Mesenchymal stem cell (in vitro differentiated cells and primary cell): ENCODE measurements at places on chromosomes 12 and 14.

- peak; percentile 4 for DNase-seq
- peaks cover 14% of the 10 kb centered on the region for H3K27me3 ChIP-seq
- H3K36me3 ChIP-seq: no peaks in the 10 kb centered on the region
- no peak overlapping the region for H3K4me3 ChIP-seq
- H3K27ac ChIP-seq: no peak overlapping the region
These were observed 48.1 kb upstream of the BICDL1 start for GRCh38 chr12:119940897-119941296.

GRCh38 chr12:20883288-20883687 is 72.8 kb downstream of the SLCO1B3 start:
- no peak overlapping the region for H3K27ac ChIP-seq
- no peaks in the 10 kb centered on the region for H3K36me3 ChIP-seq
- no peaks in the 10 kb centered on the region for H3K4me1 ChIP-seq
- no peaks in the 10 kb centered on the region for H3K27me3 ChIP-seq

- H3K4me3 ChIP-seq: no peak overlapping the region
- DNase-seq: no peak
- peaks cover 7% of the 10 kb centered on the region for H3K4me1 ChIP-seq
- H3K27ac ChIP-seq: no peak overlapping the region
- H3K27me3 ChIP-seq: no peaks in the 10 kb centered on the region
These were observed 74.2 kb downstream of the IFT81 start for GRCh38 chr12:110198386-110198785.

DNA sequence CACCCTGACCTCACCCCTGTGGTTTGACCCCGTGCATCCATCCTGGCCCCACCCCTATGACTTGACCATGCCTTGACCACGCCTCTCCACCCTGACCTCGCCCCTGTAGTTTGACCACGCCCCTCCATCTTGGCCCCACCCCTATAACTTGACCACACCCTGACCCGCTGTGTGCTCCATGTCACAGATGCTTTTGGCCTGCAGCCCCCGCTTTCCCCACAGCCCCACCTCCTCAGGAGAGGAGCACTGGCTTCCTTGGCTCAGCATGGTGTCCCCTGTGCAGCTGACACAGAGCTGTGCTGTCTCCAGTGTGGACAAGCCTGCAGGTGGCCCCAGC is 269.9 kb upstream of the SFSWAP start:
- H3K36me3 ChIP-seq: no peaks in the 10 kb centered on the region
- no peak overlapping the region for H3K27ac ChIP-seq
- no peaks in the 10 kb centered on the region for H3K4me1 ChIP-seq
- H3K4me3 ChIP-seq: no peak overlapping the region

- H3K4me1 ChIP-seq: peaks cover 8% of the 10 kb centered on the region
- no peak overlapping the region for H3K4me3 ChIP-seq
- H3K27me3 ChIP-seq: no peaks in the 10 kb centered on the region
- DNase-seq: peak; percentile 70
These were observed 12.2 kb downstream of the CAPZA3 start for GRCh38 chr12:18750085-18750484.

DNA sequence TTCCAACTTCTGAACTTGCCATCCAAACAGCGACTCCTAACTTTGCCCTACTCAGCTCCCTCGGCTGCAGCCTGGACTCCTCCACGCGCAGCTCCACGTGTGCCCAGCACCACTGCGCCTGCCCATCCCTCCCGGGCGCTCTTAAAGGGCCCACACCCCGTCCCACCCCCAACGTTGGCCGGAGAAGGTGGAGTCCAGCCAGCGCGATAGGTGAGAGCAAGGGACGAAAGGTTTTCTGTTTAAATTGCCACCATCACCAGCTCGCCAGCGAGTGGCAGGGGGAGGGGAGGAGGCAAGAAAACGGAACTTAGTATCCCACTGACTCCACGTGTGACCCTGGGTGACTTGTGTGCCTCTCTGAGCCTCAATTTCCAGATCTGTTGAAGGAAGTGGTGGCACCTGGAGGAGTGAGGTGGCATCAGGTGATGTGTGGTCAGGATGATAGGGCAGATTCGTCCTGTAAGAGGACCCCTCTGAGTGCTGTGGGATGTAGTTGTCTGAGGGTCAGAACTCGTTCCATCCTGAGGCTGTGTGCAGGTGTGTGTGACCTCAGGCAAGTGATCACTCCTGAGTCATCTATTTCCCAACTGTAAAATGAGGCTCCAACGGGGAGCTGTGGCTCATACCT is 59.7 kb downstream of the TRPV4 start:
- H3K4me1 ChIP-seq: no peaks in the 10 kb centered on the region
- DNase-seq: no peak

DNA sequence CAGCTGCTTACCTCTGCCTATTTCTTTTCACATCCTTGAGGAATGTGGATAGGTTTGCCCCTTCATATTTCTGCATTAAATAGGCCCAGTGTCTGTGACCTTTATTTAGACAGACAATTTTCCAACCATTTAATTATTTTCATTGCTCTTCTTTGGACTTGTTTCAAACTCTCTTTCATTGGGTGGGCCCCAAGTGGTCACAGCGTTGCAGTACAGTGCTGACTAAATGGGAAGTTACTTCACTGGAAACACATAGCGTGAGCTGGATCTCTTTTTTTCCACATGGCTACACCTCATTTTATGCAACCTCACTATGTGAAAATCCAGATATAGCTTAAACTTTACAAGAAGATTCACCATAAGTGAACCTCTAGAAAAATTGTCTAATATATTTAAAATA is 438.9 kb downstream of the ADAMTS20 start:
- H3K36me3 ChIP-seq: no peaks in the 10 kb centered on the region
- no peaks in the 10 kb centered on the region for H3K4me1 ChIP-seq
- H3K4me3 ChIP-seq: no peak overlapping the region
- peak; percentile 24 for DNase-seq
- no peak overlapping the region for H3K27ac ChIP-seq
- H3K27me3 ChIP-seq: no peaks in the 10 kb centered on the region

DNA sequence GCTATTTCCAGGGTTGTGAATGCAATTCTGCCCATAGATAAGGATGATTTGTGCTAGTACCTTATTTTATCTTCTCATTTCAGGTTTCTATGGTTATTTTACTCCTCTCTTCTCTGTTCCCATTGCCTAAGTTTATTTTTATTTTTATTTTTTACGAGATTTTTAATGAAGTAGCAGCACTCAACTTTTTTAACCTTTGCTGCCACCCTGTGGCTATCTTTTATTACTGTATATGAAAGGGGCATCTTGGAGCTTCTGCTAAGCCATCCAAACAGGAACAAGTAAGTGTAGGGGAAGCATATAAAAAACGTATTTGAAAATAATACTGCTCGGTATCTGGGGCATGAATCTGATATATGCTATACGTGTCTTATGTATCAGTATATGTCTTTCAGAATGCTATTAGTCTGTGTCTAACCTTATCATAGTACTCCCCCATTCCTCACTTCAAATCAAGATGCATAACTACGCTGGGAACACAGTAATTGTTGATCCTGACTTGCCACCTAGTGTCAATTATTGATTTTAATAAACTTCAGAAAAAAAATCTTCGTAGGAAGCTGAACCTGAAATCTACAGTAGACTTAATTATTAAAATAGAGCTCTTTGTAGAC is 60.3 kb downstream of the KLRG1 start:
- peak; percentile 61 for DNase-seq
- peaks cover 27% of the 10 kb centered on the region for H3K27me3 ChIP-seq
- H3K27ac ChIP-seq: no peak overlapping the region

DNA sequence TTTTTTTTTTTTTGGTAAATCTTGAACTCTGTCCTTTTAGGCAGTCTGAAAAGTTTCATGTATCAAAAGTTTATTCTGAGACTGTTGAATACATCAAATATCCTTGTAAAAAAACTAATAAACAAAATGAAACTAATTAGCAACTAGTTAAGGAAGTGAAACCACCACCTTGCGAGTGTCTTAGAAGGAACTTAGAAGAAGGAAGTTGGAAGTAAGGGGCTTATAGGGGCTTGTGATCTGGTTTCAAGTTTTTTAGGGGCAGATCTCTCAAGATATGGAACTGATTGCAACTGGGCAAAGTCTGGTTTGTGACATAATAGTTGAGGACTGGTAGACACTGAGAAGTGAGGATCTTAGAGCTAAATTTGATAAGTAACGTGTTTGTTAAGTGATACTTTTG is 748.8 kb downstream of the C12orf50 start:
- no peaks in the 10 kb centered on the region for H3K27me3 ChIP-seq
- no peak overlapping the region for H3K4me3 ChIP-seq
- H3K27ac ChIP-seq: no peak overlapping the region
- H3K4me1 ChIP-seq: no peaks in the 10 kb centered on the region
- H3K36me3 ChIP-seq: no peaks in the 10 kb centered on the region

GRCh38 chr12:115450710-115451109 is 766.7 kb upstream of the TBX3 start:
- H3K27me3 ChIP-seq: peaks cover 25% of the 10 kb centered on the region
- no peak overlapping the region for H3K27ac ChIP-seq
- H3K4me3 ChIP-seq: no peak overlapping the region

- peak overlapping the region; percentile 62 for H3K27ac ChIP-seq
- H3K27me3 ChIP-seq: no peaks in the 10 kb centered on the region
- peaks cover 6% of the 10 kb centered on the region for H3K36me3 ChIP-seq
These were observed 18.5 kb downstream of the NCOR2 start for GRCh38 chr12:124548854-124549378.

DNA sequence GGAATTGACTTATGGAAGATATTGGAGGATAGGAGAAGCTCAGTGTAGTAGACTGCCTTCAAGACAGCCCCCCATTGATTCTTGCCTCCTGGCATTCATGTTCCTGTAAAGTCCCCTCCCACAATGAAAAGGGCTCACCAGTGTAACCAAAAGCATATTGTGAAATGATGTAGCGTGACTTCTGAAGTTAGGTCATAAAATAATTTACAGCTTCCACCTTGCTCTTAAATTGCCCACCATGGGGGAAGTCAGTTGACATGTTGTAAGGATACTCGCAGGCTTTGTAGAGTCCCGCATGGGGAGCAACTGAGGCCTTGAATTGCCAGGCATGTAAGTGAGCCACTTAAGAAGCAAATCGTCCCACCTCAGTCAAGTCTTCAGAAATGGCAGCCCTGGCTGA is 25.1 kb downstream of the GTSF1 start:
- H3K27me3 ChIP-seq: peaks cover 2% of the 10 kb centered on the region
- H3K36me3 ChIP-seq: no peaks in the 10 kb centered on the region
- DNase-seq: no peak
- H3K4me3 ChIP-seq: no peak overlapping the region

DNA sequence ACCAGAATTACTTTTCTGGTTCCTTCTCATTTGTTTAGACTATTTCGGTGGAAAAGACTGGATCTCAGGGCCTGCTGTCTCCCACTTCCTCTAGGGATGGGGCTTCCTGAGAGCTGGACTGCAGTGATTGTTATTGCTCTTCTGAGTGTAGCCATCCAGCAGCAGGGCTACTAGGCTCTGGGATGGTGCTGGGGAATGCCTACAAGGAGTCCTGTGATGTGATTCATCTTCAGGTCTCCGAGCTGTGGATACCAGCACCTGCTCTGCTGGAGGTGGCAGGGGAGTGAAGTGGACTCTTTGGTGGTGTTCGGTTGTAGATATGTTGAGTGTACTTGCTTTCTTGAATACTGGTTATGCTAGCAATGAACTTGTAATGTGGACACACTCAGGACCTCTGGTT is 42.7 kb downstream of the AEBP2 start:
- no peak overlapping the region for H3K4me3 ChIP-seq
- no peak overlapping the region for H3K27ac ChIP-seq
- H3K4me1 ChIP-seq: peaks cover 8% of the 10 kb centered on the region

GRCh38 chr12:104057771-104058197 is 6.5 kb upstream of the HCFC2 start:
- H3K4me3 ChIP-seq: no peak overlapping the region
- peak; percentile 46 for DNase-seq
- no peaks in the 10 kb centered on the region for H3K36me3 ChIP-seq
- no peaks in the 10 kb centered on the region for H3K4me1 ChIP-seq

DNA sequence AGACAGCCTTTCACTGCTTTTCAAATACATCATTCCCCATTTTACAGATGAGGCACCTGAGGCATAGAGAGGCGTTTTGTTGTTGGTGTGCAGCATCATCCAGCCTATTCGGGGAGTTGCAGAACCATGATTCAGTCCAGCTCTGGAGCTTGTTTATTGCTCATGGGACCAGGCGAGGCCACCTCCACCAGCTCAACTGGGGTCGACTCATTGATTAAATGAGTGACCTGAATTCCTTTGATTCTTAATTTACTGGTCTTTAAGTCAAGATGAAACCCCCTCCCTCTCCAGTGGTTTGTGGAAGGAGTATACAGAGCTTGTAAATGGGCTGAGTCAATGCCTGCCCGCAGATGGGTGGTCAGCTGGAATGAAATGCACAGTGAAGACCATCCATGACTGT is 161.9 kb downstream of the CHST11 start:
- DNase-seq: no peak
- peaks cover 5% of the 10 kb centered on the region for H3K4me1 ChIP-seq
- no peak overlapping the region for H3K4me3 ChIP-seq
- H3K27me3 ChIP-seq: no peaks in the 10 kb centered on the region
- H3K27ac ChIP-seq: no peak overlapping the region

DNA sequence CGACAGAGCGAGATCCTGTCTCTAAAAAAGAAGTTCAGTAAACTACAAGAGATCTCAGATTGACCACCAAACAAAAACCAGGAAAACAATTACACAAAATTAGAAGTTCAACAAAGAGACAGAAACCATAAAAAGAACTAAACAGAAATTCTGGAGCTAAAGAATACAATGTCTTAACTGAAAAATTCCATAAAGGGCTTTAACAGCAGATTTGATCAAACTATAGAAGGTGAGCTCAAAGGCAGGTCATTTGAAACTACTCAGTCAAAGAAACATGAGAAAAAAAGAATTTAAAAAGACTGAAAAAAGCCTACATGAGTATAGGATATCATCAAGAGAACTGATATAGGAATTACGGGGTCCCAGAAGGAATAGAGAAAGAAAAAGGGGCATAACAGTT is 71.2 kb downstream of the ITPR2 start:
- H3K36me3 ChIP-seq: no peaks in the 10 kb centered on the region
- no peak overlapping the region for H3K4me3 ChIP-seq
- no peak overlapping the region for H3K27ac ChIP-seq

- peak; percentile 79 for DNase-seq
- H3K4me1 ChIP-seq: peaks cover 4% of the 10 kb centered on the region
- peak overlapping the region; percentile 99 for H3K4me3 ChIP-seq
- no peaks in the 10 kb centered on the region for H3K36me3 ChIP-seq
- H3K27me3 ChIP-seq: no peaks in the 10 kb centered on the region
- H3K27ac ChIP-seq: peak overlapping the region; percentile 77
These were observed 863 bp downstream of the DENND5B start for GRCh38 chr12:31589904-31590641.

DNA sequence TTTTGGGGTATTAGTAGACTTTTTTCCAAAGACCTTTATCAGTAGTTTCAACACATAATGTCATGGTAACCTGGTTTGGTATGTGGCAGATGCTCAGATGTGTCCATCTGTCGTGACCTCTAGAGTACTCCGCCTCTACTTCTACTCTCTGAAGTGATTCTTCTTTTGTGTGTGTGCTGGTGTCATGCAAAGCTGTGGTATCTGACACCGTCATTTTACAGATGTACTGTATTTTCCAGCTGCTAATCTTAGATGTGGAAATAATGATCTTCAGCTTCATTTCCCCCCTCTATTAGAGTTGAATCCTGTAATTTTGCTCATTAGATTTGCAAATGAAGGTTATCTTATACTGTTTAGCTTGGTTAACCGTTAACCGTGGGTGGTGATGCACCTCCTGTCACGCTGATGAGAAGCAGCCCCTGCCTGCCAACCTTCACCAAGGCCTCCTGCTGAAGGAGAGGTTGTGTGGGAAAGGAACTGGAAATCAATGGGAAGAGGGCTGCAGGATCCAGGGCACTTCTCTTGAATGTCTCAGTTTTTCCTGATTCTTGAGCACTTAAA is 222.4 kb upstream of the AMIGO2 start:
- no peaks in the 10 kb centered on the region for H3K36me3 ChIP-seq
- H3K27me3 ChIP-seq: no peaks in the 10 kb centered on the region
- DNase-seq: no peak
